Neural progenitor cell (in vitro differentiated cells): ENCODE measurements at places on chromosomes 12 and 14.
A peak's percentile ranks its signal among the peaks of the same experiment; 100 is the strongest.

DNA sequence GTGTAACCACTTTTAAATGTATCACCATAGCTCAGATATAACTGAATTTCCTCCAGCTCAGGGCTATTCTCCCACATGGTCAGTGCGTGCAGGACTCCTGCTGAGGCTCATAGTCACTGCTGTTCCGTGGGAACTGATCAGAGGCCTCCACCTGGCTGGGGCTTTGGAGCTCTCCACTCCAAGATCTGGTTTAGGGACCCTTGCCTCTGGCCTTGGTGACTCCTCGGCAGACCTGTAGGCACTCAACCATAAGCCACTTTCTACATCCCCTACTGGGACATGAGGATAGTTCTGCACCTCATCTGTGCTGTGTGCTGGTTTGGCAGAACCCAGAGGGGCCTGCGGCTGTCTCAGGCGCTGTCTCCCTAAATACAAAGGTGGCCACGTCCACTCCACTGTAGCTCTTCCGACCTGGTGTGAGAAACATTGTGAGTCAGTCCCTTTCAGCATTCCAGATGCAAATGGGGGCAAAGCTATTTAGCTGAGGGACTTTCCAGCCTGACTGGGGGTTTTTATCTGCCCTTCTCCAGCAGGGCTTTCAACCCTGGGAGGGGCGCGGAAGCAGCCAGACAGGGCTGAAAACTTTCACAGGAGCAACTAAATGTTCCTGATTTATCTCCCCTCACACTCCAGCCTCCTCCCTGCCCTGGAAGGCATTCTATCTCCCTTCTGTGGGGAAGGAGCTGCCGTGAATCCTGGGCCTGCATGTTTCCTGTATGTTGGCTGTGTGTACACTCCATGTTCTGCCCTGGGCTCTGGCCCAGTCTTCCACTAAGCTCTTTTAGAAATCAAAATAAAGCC is 218.3 kb upstream of the DAAM1 start:
- peak; percentile 28 for DNase-seq

DNA sequence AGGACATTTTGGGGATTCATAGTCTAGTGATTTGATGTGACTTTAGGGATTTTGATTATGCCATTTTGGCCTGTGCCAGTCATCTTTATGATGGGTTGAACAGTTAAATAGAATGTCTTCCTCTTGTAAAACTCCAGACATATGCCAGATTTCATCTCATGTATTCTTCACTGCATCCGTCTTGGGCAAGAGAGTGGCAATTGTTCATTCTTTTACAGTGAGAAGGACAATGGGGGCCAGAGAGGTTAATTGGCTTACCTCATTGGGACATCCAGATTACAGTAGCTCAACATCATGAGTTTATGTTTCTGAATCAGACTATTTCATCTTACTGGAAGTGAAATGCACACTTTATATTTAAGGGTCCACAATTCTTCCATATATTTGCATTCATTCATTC is 108.2 kb upstream of the SLC38A2 start:
- no peak for DNase-seq

DNA sequence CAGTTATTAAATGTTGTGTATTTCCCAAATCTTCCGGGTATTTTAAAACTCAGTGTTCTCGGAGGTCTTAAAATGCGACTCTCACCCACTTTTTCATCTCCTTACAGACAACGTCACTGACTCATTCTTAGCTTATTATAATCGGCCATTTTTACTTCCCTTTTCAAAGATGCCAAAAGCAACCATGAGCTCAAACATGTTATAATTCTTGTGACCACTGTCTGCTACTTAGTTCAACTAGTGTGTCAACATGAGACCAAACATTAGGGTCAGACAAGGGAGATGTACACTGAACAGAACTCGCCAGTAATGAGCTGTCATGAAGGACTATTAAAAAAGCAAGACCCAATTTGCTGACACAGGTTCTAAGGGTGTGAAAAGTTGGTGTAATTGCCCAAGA is 4.2 kb upstream of the GRIP1 start:
- no peak for DNase-seq

GRCh38 chr14:89373185-89373584 is 43.8 kb downstream of the FOXN3 start:
- no peak for DNase-seq

- DNase-seq = no peak
These were observed 357.3 kb upstream of the RGS6 start for GRCh38 chr14:71574976-71575375.

- no peak for DNase-seq
These were observed 342.5 kb upstream of the KITLG start for GRCh38 chr12:88922816-88923215.

- DNase-seq = no peak
These were observed 294.3 kb upstream of the RTL1 start for GRCh38 chr14:101197595-101198397.

GRCh38 chr12:31951008-31951407 is 8.2 kb upstream of the RESF1 start:
- DNase-seq = no peak

- no peak for DNase-seq
These were observed 2.0 kb downstream of the SCN8A start for GRCh38 chr12:51593021-51593420.

GRCh38 chr12:98238515-98239130 is 276.8 kb upstream of the TMPO start:
- no peak for DNase-seq

GRCh38 chr12:109715310-109716091 is 1.9 kb downstream of the FAM222A start:
- DNase-seq = peak; percentile 69

GRCh38 chr12:98997899-98998298 is 352.8 kb downstream of the APAF1 start:
- DNase-seq = no peak

- DNase-seq = peak; percentile 93
These were observed 843 bp upstream of the NUAK1 start for GRCh38 chr12:106139422-106140171.

- DNase-seq = no peak
These were observed 74.6 kb downstream of the TTC7B start for GRCh38 chr14:90741682-90741946.

DNA sequence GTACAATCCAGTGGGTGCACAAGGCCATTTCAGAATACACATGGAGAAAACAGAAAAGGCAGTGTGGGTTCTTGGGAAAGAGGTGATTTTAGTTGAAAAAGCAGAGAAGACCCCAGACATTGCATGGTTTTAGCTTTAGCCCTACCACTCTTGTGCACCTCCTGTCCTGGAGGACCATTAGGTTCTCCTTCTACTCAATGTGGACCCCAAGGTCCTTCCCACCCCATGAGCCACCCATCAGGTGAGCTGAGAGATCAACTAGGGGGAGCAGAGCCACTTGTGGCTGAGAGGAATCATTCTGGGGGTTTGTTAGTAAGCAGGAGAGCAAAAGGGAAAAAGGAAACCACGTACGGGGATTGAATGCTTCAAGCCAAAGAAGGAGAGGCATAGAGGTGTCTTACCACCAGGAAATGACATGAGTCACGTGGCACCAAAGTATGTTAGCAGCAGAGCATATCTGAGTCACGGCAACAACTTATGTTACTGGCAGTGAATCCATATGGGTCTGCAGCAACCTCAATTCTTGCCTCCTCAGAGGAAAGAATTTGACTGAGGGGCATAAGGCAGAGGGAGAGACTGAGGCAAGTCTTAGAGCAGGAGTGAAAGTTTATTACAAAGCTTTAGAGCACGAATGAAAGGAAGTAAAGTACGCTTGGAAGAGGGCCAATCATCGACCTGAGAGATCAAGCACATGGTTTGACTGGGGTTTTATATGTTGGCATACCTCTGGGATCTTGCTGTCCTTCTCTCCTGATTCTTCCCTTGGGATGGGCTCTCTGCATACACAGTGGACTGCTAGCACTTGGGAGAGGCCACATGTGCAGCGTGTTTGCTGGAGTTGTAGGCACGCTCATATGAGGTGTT is 73.9 kb downstream of the HSD17B6 start:
- no peak for DNase-seq

GRCh38 chr12:58387199-58387598 is 445.8 kb downstream of the ATP23 start:
- no peak for DNase-seq

- DNase-seq = peak; percentile 9
These were observed 46.0 kb downstream of the ITPR2 start for GRCh38 chr12:26786865-26787514.

- no peak for DNase-seq
These were observed 17.4 kb downstream of the CMKLR1 start for GRCh38 chr12:108321688-108322087.

GRCh38 chr14:100434033-100434601 is 111.0 kb downstream of the SLC25A47 start:
- no peak for DNase-seq

DNA sequence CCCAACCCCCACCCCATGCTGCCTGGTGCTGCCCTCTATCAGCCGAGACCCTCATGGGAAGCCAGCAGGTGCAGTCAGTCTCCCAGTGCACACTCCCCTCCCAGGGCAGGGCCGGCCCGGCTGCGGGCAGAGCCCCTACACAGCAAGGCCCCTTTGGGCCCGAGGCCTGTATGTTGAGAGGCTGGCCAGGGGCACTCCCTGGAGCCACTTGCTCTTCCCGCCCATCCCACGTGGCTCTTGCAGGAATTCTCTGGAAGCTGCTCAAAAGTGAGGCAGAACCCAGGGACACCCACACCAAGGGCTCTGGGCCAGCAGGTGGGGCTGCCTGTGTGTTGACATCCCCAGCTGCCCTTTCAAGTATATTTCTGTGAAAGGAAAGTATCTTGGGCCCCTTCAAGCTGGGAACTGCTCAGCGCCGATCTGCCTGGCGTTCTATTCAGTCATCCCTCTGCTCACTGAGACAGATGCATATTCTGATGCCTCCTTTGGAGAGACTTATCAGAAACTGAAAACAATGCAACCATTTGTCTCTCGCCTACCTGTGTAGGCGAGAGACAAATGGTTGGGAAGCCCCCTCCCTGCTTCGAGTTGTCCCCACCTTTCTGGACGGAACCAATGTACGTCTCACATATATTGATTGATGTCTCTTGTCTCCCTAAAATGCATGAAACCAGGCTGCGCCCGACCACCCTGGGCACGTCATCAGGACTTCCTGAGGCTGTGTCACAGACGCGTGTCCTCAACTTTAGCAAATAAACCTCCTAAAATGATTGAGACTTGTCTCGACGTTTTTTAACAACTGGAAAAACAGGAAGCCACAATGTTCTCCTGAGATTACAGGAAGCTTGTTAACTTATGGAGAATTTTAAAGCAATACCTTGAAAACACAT is 6.0 kb downstream of the GPR132 start:
- DNase-seq = peak; percentile 38

DNA sequence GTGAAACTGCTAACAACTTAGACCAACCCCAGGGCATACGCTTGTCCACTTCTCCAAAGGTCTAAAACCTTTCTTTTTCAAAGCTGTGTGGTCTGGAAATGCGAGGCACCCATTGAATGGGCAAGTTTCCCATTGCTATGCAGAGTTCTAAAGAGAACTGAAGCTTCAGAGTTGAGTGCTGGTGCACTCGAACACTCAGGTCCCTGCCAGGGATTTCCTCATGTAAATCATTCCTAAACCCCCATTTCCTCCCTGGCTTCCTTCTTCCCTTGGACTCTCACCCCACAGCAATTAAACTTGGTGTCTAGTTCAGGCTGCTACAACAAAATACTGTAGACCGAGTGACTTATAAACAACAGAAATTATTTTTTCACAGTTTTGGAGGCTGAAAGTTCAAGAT is 2.2 kb upstream of the PXN start:
- DNase-seq = no peak

GRCh38 chr14:71620401-71620800 is 311.8 kb upstream of the RGS6 start:
- DNase-seq = no peak

- DNase-seq = peak; percentile 54
These were observed 186.7 kb downstream of the ANO2 start for GRCh38 chr12:5758347-5758746.

DNA sequence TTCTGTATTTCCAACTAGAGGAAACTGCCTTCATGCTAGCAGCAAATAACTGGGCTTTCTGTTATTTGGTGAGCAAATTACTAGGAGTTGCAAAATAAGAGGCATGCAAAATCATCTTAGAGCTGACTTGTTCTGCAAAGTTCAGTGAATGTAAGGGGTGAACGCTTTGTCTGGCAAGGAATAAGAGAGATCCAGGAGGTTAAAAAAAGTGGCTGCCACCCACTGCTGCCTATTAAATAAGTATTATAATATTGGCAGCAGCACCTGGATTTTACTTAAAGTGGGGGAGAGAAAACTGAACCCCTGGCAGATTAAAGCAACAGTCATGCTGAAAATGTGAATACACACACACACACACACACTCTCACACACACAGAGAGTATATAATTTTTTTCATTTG is 557.0 kb downstream of the FLRT2 start:
- DNase-seq = no peak

- DNase-seq = no peak
These were observed 78.3 kb downstream of the SERPINA3 start for GRCh38 chr14:94690486-94690885.

GRCh38 chr14:76844223-76844622 is 18.0 kb downstream of the LRRC74A start:
- DNase-seq = peak; percentile 18

GRCh38 chr12:29762637-29763300 is 21.0 kb downstream of the TMTC1 start:
- no peak for DNase-seq

- DNase-seq = peak; percentile 33
These were observed 81.7 kb downstream of the PRKAB1 start for GRCh38 chr12:119749666-119750065.

- no peak for DNase-seq
These were observed 9.0 kb downstream of the ARHGDIB start for GRCh38 chr12:14952299-14952921.

- peak; percentile 76 for DNase-seq
These were observed 22.2 kb upstream of the GPR132 start for GRCh38 chr14:105087308-105087962.

- DNase-seq = no peak
These were observed 8.9 kb upstream of the AMN start for GRCh38 chr14:102913341-102914211.

DNA sequence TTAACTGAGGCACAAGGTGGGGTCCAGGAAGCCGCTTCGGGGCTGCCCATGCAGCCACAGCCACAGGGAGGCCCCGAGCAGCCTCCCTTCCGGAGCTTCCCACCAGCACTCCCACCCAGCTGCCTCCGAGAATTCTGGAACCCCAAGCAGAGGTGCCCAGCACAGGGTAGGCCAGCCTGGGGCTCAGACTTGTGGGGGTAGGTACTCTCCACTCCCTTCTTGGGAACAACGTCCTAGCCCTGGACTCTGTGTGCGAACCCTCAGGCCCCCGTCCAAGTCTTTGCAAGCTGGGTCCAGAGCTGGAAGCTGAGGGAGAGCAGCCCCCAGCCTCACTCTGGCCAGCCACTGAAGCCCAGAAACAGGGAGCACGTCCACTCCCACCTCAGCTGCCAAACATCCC is 16.1 kb downstream of the ITPK1 start:
- no peak for DNase-seq

DNA sequence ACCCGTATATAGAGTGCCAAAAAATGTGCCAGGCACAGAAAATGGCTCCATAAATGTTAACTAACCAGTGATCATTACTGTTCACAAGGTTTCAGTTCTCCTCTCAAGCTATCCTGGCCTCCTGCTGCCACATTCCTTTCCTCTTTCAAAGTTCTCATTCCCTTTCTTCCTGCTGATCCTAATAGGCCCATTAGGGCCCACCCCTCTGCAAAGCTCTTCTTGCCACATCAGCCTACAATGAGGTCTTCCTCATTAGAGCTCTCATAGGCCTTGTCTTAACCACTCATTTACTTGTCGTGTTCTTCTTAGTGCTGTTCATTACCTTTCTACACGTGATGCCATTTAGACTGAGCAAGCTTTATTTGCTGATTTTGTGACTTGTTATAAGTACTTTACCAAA is 40.5 kb downstream of the RPS29 start:
- DNase-seq = peak; percentile 34
